ENCODE measurements at places on chromosomes 6 and 20. TPM values are rescaled to one million over a fixed set of nuclear protein-coding genes. Genes with fewer than 3 reads are reported as not detected.

ECT2L gene
- not detected for total RNA-seq

ARMH2 gene
- total RNA-seq = 0.40 TPM

FITM2 gene
- 2.0 TPM for total RNA-seq

MAPK13 gene
- 60.9 TPM for total RNA-seq

ADGRB3 gene
- not detected for total RNA-seq

- no peak for DNase-seq
Measured at GRCh38 chr20:54276577-54277169, 68.8 kb downstream of the PFDN4 start.

DNA sequence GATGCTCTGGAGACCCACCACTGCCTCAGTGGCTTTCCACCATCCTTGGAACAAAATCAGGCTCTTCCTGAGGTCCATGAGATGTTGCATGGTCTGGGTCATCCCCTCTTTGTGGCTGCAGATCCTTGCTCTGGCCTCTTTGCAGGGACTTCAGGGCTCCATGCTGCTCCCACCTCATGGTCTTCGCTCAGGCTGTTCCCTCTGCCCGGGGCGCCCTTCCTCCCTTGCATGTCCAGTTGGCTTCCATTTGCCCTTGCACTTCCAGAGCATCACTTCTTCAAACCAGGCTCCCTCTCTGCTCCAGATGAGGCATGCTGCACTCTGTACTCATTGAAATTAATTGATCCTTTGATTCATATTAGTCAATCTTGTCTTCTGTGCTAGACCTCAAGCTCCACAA is 4.4 kb upstream of the PHACTR3 start:
- DNase-seq = no peak
